ENCODE measurements at places on chromosomes 3 and 15.

DNA sequence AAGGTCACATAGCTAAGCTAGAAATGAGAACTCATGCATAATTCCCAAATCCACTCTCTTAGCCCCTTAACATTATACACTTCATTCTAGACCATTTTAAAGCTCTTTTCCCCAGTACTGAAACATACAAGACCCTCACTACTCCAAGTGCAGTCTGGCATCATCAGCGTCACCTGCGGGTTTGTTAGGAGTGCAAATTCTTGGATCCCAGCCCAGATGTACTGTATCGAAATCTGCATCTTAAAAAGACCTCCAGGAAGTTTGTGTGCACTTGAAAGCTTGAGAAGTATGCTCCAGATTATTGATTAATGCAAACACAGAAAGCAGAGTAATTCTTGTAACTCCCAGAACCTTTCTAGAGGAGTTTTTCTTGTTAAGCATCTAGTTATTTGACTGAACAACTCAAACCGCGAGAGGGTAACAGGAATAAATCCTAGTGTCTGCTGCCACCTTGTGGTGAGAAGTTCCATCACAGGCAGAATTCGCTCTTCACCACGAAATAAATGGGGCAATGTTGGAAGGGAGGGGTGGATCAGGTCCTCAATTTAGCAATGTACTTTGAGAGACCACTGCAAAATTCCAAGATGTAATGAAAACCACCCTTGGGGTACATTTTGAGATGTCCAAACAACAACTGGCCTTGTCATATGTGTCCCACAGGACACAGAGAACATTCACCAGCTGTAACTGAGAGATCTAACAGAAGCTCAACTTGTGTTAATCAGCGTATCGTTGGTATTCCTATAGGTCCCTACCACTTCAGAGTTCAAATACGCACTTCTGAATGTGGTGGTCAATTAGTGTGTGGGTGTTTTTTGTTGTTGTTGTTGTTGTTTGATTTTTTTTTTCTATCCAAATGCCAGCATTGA is 583 bp upstream of the C3orf49 start:
- peak; percentile 67 for DNase-seq

- DNase-seq = peak; percentile 71
Measured at GRCh38 chr15:92071045-92071634, 217.6 kb downstream of the SLCO3A1 start.

- no peak for DNase-seq
Measured at GRCh38 chr3:99315896-99316295, 322.5 kb upstream of the COL8A1 start.

GRCh38 chr3:106049821-106050220 is 181.0 kb upstream of the CBLB start:
- DNase-seq = no peak

GRCh38 chr15:27648359-27648758 is 450.8 kb downstream of the OCA2 start:
- no peak for DNase-seq

- no peak for DNase-seq
Measured at GRCh38 chr3:189563853-189564563, 67.2 kb upstream of the TP63 start.

DNA sequence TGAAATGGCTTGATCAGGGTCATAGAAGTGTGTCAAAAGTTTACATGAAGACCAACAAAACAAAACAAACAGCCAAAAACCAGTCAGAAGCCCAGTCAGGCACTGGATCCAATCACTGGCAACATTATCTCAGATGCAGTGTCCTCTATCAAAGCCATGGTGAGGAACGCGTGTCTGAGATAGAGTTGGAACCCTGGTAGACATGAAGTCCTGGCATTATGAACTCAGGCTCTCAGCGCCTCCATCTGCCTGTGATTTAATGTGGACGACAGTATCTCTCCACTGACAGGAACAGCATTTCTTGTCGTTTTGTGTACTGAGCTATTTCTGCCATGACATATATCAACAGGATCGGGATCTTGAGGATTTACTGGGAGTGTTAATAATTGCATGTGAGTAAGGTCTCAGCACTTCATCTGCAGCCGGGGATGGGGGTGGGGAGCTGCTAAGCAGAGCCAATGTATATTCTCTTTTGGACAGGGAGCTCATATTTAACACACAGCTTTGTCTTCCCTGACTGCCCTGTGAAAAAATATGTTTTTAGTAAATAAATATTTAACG is 1120.0 kb downstream of the IGSF11 start:
- no peak for DNase-seq

DNA sequence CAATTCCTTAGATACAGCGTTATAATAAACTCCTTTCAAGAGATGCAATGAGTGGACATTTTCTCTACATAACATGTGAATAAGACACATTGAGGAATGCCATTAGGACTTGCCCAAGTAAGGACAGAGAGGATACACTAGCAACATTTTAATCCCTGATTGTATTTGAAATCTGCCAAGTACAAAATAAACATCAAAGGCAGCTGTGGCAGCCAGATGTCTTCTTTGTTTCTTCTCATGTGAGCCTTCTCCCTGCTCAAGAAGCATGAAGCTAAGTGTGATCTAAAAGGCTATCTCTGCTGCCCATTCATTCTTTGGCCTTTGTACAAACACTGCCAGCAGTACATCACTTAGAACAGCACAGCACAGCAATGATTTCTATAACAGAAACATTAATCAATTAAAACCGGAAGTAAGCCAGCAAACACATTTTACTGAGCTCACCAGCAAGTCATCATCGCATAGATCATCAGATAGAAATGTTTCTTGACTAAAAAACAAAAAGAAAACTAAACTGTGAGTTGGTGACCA is 364.0 kb downstream of the CNTN6 start:
- DNase-seq = no peak

DNA sequence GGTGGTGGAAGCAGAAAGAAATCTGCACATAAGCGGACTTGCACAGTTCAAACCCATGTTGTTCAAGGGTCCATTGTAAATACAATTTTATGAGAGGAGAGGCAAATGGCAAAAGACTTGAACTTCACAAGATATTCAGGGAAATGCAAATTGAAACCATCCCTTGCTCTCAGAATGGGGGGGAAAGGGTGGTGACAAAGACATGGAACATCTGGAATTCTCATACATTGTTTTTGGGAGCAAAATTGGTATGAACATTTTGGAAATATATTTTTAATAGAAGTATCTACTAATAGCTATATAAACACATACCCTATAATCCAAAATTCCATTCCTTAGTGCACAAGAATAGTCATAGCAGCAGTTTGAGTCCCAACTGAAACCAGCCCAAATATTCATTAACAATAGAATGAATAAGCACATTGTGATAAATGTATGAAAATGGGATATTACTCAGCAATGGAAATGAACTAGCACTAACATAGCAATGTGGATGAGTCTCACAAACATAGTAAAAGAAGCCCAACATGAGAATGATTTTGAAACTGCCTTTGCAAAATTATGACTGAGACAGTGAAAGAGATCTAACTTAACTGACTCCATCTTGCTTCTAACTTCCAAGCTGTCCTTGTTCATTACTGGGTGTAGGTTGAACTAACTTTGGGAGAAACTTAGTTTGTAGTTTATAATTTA is 77.2 kb downstream of the CD200R1L start:
- DNase-seq = no peak

DNA sequence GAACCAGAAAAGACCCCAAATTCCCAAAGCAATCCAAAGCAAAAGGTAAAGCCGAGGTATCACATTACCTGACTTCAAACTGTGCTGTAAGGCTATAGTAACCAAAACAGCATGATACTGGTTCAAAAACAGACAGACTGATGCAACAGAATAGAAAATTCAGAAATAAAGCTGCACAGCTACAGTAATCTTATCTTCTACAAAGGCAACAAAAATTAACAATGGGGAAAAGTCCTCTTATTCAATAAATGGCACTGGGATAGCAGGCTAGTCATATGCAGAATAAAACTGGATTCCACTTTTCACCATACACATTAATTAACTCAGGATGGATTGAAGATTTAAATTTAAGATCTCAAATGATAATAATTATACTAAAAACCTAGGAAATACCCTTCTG is 392.6 kb upstream of the CBLB start:
- no peak for DNase-seq

- DNase-seq = no peak
Measured at GRCh38 chr15:62566248-62566647, 401.2 kb upstream of the C2CD4B start.

GRCh38 chr15:48962662-48963523 is 826 bp downstream of the SHC4 start:
- DNase-seq = peak; percentile 13

DNA sequence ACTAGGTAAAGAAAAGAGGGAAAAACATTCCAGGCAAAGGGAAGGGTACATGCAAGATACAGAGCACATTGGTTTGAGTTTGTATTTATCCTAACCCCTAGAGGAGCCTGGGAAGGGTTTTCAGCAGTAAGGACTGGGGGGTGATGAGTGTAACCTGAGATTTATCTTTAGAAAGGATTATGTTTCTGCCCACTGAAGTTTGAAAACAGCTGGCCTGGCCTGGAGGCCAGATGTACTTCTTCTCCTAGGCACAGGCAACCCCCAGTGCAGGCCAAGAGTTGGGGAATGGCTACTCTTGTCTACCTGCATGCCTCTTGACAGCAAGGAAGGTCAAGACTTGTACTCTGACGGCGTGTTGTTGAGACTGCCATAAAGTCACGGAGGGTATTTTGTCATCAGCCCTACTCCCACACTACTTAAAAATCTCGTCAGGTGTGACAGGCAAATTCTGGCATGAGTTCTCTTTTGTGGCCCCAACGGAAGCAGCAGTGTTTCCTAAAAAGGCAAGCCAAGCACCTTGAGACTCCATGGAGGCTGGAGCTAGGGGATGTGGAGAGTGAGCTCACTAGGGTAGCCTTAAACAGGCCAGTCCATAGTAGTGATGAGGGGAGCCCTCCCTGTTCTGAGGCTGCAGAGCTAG is 241.5 kb upstream of the WNT5A start:
- no peak for DNase-seq

DNA sequence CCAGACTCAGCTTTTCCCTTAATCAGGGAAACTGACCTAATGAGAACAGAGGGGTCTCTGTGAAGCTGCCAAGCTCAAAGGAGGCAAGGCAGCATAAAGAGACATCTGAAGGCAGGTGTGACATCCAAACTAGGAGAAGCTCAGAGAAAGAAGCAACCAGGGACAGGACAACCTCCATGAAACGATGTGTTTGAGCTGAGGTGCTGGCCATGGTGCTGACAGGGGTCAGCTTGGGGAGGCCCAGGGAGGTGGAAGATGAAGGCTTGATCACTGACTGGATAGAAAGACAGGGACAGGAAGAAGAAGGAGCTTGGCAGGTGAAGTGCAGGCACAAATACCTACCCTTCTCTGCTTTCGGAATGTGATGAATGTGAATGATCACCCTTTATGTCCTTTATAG is 179.5 kb upstream of the NSMCE3 start:
- no peak for DNase-seq

DNA sequence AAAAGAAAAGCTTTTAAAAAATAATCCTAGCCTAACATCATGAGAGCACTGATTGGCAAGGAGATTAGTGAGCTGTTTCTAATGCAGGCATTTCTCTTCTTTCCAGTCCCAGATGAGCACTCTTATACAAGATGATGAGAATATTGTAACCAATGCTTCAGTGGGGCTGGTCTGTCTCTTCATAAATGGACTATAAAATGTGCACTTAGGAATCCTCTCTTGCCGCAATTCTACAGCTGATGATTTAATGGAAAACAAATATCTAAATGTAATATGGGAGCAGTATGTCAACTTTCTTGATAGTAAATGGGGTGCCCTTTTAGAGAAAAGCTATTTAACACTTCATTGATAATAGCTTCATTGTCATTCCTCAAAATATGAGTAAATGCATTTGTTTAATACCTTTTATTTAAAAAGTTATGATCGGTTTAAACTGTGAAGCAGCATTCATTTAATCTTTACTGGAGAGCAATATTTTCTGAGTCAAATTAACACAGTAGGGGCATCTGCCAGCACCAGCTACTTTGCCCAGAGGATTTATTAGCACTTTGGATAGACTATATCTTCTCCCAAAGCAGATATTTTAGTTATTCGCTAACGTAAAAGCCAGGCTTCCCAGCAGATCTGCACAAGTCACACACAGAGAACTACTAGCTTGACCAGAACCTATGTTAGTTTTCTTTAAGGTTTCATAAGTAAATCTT is 985.9 kb downstream of the DIPK2A start:
- no peak for DNase-seq

GRCh38 chr3:172635588-172635987 is 75.3 kb downstream of the NCEH1 start:
- DNase-seq = peak; percentile 36

DNA sequence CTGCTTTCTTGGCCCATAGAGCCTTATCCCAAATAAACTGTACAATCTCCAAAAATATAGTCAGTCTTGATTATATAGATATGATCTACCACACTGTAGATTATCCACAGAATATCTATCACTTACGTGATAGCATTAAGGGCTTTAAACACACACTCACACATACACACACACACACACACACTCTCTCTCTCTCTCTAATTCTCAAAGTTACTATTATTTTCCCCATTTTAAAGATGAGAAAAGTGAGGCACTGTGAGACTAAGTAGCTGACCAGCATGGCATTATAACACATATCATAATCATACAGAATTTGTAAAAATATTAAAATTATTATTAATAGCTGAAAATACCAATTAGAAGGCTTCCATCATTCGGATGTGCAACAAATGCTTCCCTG is 4.2 kb downstream of the TBC1D5 start:
- no peak for DNase-seq

DNA sequence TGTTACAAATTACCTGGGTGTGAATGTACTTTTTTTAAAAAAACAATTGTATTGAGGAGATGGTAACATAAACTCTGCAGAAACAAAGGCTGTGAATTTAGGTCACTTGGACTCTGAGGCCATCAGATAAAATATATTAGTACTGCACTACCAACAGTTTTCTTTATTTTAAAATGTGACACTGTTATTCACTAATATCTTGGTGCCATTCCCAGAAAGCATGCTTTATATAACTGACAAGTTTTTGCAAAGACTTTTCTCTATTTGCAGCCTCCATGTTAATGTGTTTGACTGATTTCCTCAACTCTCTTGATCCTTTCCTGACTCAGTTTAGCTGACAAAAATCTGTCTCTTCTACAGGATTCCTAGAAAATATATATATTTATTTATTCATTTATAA is 26.5 kb upstream of the ACTL6A start:
- DNase-seq = no peak

DNA sequence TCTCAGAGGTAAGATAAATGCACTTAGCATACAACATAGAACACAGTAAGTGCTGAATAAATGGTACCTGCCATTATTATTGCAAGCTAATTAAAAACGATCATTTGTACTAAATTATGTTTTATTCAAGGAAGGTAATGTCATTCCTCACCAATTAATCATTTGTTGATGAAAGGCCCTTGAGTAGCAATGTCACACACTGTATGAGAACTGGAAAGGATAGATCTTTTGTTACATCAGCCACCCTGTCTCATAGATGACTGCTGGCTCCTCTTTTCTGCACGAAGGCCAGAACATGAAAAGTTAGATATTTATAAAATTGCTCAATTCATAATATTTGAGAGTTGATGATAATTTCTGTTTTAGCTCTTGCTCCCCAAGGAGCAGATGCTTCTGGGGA is 415.4 kb downstream of the RBMS3 start:
- no peak for DNase-seq

- DNase-seq = no peak
Measured at GRCh38 chr3:72630969-72631344, 217.3 kb downstream of the SHQ1 start.
